ENCODE measurements at places on chromosomes 3 and 15. TPM values are rescaled to one million over a fixed set of nuclear protein-coding genes. Genes with fewer than 3 reads are reported as not detected.

DNA sequence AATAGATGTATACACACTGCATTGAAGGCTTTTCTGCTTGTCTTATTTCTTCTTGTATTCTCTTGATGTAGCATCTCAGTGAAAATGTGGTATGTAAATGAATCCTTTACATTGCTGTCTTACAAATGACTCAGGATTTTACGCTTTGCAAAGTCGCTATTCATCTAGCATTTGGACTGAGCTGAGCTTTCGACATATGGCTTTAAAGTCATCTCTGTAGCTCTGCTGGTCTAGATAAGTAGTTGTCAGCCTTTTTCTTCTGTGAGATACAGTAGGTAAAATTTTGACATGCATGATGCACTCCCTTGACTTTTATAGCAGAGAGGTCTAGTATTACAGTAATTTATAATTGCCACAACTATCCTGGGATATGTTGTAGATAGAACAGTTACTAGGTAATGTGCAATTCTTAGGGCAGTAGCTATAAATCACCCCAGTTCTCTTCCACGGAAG is 16.8 kb downstream of the MEF2A start:
- DNase-seq = no peak

The RBM6 gene
- total RNA-seq = 109 TPM

DNA sequence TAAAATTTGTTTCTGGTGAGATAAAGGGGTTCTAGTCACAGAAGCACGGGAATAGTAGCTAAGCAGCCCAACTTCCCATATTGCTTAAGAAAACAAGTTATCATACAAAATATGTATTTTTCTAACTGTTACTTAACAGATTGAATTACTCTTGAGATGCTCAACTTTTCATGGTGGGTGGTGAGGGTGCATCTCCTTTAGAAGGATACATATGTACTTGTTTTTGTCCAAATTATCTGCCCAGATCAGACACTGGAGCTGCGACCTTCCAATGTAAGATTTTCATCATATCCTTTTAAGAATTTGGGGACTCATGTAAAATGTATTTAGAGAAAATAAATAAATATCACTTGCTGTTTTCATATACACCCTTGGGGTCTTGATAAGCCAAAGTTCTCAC is 252.2 kb upstream of the SOX2 start:
- no peak for DNase-seq

The ZNF662 gene
- not detected for total RNA-seq

GRCh38 chr3:16759227-16759903 is 125.4 kb upstream of the PLCL2 start:
- DNase-seq = no peak

DNA sequence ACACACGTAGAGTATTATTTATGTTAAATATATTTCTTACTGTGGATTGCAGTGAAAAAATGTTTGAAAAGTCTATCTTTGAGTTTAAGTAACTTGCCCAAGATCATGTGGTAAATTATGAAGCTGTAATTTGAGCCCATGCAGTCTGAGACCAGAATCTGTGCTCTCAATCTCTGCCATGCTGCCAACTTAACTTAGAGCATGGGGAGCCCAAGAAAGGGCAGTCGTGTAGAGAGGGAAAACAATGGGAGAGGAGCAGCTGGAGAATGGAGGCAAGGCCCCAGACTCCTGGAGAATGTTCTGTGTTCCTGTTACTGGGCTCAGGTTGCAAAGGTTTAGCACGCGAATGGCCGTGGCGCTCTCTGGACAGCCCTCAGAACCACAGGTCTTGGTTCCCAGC is 311.6 kb upstream of the RASGRP1 start:
- DNase-seq = no peak

The MESD gene
- 36.6 TPM for total RNA-seq

- DNase-seq = no peak
Measured at GRCh38 chr3:10420745-10421475, 84.5 kb downstream of the ATP2B2 start.

The ZNF80 gene
- total RNA-seq = not detected

GRCh38 chr3:154548341-154548740 is 118.4 kb upstream of the GPR149 start:
- no peak for DNase-seq

DNA sequence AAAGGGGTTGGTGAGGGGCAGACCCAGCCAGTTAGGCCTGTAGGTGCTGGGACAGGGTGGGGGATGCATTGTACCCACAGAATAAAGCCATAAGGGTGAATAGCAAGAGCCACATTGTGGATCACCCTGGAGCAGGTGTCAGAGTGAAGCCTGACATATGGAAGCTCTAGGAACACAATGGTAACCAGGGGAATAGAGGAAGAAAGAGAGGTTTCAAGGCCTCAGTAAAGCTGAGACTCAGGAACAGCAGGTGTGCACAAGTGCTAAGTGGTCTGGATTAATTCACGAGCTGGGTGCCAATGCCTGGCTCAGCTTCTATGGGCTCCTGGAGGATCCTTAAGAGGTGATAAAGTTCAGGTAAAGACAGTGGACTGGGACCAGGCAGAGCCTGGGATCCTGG is 323.7 kb upstream of the CTNNB1 start:
- DNase-seq = no peak

- no peak for DNase-seq
Measured at GRCh38 chr3:38004415-38005075, 14.0 kb downstream of the VILL start.

- no peak for DNase-seq
Measured at GRCh38 chr15:92011611-92012367, 158.3 kb downstream of the SLCO3A1 start.

DNA sequence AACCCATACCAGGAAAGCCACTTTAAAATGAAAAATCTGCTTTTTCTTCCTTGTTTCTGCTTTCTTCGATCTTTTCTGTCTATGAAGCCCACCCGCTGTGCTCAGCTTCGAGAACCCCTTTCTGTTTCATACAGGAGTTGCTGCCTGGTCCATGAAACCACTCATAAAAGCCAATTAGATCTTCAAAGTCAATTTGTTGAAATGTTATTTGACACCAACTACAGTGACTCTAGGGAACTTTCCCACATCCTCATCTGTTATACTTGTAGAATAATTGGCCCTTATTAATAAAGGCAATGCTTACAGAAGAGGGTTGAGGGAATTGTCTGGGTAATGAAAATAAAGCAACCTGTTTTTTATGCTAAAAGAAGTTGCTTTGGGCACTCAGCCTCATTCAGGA is 523.6 kb downstream of the OCA2 start:
- no peak for DNase-seq

The CGNL1 gene
- 11.8 TPM for total RNA-seq

DNA sequence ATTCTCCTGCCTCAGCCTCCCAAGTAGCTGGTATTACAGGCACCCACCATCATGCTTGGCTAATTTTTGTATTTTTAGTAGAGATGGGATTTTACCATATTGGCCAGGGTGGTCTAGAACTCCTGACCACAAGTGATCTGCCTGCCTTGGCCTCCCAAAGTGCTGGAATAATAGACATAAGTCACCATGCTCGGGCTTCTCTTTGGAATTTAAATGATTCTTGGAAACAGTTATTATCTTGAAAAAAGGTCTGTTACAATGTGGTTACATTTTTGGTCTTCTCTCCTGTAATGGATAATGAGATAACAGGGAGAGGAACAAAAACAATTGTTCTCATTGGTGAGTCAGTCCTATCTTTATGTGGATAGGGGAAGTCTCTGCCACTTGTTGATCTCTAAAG is 59.8 kb upstream of the AADACL2 start:
- DNase-seq = no peak

Measured in type B pancreatic cell (in vitro differentiated cells).